ENCODE measurements at places on chromosomes 6 and 20. TPM values are rescaled to one million over a fixed set of nuclear protein-coding genes. Genes with fewer than 3 reads are reported as not detected.

Gene CST4
- total RNA-seq, result not detected

DNA sequence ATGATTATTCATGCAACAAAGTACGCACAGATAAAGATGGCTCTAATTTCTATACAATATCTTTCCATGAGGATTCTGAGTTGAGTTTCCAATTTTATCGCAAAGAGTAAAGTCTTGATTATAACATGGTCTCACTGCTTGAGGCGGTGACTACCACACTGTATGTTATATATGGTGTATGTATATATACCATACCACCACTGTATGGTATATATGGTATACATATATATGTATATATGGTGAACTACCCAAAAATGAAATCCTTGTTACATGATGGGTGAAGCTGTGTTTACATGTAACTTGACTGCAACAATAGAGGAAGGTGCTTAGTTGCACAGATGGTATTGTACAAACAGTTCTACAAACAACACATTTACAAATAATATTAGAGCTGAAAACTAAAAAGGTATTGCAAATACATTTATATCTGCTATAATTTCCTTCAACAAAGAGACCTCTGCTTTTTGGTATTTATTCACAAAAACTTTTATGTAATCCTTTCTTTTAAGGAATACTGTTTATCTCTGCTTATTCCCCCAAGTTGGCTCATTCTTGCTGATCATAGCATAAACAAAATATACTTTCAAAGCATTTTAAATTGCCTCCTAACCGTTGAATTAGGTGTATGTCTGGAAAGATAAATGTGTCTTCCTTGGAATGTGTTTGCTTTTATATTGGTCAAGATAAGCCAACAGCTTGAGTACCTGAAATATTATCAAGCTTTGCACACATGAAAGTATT is 77.7 kb upstream of the TPD52L1 start:
- DNase-seq, result no peak
- no peak overlapping the region for H3K4me3 ChIP-seq
- no peak overlapping the region for H3K27ac ChIP-seq

DNA sequence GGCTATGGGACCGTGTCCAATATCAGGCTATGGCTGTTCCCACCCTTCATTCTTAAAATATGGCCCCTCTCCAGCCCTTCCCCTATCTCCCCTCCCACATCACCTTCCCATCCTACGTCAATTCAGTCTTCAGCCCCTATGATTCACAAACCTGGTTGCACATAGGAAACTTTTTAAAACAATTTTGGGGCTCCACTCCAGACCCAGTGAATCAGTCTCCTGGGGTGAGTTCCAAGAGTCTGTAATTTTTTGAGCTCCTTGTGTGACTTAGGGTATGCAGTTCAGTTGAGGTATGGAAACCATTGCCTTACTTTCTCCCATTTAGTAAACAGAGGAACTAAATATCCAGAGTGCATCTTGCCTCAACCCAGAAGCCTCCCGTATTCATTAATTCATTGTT is 5.5 kb downstream of the HNF4A start:
- no peaks in the 10 kb centered on the region for H3K36me3 ChIP-seq
- H3K27me3 ChIP-seq, result no peaks in the 10 kb centered on the region
- DNase-seq, result no peak

- no peak for DNase-seq
- H3K36me3 ChIP-seq, result peaks cover 6% of the 10 kb centered on the region
- H3K27me3 ChIP-seq, result no peaks in the 10 kb centered on the region
- no peak overlapping the region for H3K27ac ChIP-seq
- no peak overlapping the region for H3K4me3 ChIP-seq
- H3K4me1 ChIP-seq, result no peaks in the 10 kb centered on the region
These were observed 36.3 kb upstream of the VEGFA start for GRCh38 chr6:43733471-43734293.

Data from GM23338 (cell line).